Caki2 (cell line): ENCODE measurements at places on chromosomes 16 and 17. TPM values are rescaled to one million over a fixed set of nuclear protein-coding genes. Genes with fewer than 3 reads are reported as not detected.

DNA sequence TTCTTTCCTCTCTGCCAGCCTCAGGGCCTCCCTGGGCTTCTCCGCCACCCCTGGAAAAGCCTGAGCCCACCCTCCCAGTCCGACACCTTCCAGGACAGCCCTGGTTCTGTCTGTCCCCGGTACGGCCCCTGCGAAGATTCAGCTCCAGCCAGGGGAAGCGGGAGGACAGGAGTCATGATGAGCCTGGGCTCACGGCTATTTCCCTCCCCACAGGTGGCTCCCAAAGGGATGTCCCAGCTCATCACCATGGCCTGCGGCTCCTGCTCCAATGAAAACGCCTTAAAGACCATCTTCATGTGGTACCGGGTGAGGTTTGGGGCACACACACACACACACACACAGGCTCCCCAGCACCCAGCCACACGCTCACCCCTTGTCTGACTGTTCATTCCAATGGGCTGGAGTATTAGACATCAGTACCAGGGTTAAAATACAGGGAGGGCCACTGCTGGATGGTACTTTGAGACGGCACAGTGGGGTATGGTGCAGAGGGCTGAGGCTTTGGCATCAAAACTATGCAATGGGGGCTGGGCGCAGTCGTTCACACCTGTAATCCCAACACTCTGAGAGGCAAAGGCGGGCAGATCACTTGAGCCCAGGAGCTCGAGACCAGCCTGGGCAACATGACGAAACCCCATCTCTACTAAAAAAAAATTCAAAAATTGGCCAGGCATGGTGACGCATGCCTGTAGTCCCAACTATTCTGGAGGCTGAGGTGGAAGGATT, 32.8 kb downstream of the TMEM186 start:
- no peak for DNase-seq

GRCh38 chr17:48724251-48725003, 1.4 kb downstream of the PRAC2 start:
- peak; percentile 35 for DNase-seq

GRCh38 chr17:71176928-71177443, 943.8 kb upstream of the SOX9 start:
- no peak for DNase-seq

DNA sequence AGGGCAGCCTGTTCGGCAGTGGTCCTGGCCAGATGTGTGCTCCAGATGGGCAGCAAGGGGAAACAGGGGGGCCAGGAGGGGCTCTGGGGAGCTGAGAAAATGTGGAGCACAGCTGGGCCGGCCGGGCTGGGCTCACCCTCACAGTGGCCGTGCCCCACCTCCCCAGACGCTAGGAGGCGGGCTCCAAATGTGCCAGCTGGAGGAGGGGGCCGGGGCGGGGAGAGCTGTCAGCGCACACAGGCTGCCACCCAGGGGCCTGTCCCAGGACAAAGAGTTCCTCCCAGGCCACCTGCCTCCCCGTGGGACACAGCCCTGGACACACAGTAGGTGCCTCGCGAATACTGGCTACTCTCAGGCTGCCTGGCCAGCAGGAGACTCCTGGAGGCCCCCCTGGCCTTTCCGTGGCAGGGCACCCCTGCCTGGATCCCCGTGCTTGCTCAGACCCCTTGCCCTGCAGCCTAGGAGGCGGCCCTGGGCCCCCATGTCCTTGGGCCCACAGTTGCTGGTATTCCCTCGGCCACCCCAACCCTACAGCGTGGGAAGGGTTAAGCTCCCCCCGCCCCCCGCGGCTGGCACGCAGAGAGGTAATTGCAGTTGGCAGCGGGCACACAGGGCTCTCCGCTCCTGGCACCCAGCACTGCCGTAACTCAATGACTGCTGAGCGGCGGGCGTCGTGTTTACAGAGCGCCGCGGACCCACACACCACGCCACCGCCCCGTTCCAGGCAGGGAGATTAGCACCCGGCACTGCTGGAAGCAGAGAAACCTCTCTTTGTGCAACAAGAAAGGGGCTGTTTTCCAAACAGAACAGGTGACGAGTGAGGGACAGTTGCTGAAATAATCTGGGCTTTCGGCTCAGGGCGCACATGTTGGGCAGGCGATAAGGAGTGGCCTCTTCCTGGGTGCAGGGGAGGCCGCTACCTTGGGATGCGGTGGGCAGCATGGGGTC, 32.2 kb downstream of the BAHCC1 start:
- DNase-seq: no peak

GRCh38 chr17:81667754-81668153, 1.2 kb downstream of the CCDC137 start:
- DNase-seq: no peak

- no peak for DNase-seq
Measured at GRCh38 chr16:64964126-64964540, 157.7 kb downstream of the CDH11 start.

DNA sequence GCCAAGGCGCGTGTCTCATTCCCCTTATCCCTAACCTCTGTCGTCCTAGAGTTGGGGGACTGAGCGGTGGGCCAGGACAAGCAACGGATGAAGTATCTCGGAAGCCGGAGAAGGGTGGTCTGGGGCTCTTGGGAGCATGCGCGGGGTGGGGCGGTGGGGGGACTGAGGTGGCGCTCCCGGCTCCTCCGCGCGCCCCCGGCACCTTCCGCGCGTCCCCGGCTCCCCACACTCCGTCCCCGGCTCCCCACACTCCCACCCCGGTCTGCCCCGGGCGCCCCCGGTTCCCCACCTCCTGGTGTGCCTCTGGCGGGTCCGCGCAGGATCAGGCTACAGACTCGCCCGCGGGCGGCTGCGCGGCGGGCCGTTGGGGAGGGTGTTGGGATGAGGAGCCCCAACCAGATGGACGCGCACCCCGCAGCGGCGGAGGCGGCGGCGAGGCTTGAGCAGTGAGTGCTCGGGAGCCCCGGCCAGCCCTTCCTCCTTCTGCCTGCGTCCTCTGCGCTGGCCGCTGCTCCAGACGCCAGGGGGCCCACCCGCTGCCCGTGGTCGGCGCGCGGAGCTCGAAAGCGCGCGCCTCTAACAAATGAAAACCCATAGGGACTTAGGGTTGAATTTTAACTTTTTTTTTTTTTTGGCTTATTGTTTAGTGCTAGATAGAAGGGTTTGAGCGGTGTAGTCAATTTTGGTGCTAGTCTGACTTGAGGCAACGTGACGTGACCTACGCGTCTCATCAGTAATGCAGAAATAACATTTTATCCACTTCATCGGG, 5.6 kb upstream of the CRYM start:
- peak; percentile 34 for DNase-seq

GRCh38 chr17:1202291-1202690, 22.5 kb upstream of the ABR start:
- DNase-seq: no peak

GRCh38 chr17:69043098-69043734, 17.5 kb downstream of the ABCA9 start:
- DNase-seq: no peak

- no peak for DNase-seq
Measured at GRCh38 chr17:57050306-57050705, 34.7 kb upstream of the AKAP1 start.

GRCh38 chr16:1044460-1045309, 27.9 kb upstream of the SSTR5 start:
- DNase-seq: no peak

DNA sequence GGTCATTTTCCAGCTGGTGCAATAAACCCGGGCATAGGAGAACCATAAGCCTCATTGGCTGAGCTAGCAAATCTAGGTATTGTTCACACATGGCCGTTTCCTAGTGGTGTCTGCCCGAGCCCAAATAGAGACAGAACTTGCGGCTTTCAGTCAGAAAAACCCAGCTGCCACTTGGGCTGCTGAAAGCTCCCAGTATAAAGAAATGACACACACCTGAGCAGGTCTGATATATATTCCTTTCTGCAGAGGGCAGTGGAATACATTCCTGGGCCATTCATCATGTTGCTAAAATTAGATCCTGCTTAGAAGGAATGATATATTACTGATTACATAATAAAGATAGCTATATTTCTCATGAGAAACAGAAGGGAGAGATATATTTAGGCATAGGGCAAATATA, 83.9 kb upstream of the IRX5 start:
- DNase-seq: peak; percentile 58

DNA sequence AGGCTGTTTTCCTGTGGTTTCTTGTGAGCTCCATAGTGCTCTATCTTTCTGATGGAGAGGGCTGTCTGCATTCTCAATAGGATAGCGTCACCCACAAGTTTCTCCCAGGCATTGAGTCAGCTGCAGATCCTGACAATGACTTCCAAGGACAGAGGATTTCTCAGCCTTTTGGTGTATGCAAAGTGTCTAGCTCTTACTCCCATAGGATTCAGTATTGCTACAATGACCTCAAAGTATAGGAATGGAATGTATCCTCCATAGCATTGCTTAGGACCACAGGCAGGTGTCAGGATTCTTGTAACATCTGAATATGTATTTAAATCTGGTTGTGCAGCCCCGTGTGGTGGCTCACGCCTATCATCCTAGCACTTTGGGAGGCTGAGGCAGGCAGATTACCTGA, 32.3 kb downstream of the SMIM36 start:
- no peak for DNase-seq

- no peak for DNase-seq
Measured at GRCh38 chr17:9095390-9095789, 74.1 kb downstream of the NTN1 start.

DNA sequence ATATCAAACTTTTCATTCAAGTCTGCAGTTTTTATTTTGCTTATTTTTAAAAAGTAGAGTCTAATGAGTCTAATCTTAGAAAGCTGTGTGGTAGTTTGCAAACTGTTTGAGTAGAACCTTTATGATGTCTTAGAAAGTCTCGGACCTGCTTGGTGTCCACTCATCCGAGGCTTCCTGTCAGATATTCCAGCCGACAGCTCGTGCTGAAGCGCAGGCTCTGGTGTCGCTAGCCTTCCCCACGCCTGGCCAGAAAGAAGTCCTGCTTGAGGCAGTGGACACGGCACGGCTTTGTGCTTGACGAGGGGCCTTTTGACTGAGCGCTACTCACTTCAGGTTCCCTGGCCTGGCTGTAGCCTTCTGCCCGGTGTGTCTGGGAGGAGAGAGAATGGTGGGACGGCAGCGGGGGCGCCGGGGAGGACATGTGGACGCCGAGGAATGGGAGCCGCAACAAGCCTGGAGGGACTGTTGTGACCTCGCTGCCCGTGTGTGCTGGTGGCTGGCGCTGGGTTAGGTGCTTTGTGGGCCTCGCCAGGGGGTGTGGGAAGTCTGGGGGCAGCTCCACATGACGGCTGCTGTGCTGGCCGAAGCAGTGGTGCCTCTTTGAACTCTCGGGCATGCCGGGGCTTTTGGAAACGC, 33.5 kb downstream of the BANP start:
- no peak for DNase-seq

DNA sequence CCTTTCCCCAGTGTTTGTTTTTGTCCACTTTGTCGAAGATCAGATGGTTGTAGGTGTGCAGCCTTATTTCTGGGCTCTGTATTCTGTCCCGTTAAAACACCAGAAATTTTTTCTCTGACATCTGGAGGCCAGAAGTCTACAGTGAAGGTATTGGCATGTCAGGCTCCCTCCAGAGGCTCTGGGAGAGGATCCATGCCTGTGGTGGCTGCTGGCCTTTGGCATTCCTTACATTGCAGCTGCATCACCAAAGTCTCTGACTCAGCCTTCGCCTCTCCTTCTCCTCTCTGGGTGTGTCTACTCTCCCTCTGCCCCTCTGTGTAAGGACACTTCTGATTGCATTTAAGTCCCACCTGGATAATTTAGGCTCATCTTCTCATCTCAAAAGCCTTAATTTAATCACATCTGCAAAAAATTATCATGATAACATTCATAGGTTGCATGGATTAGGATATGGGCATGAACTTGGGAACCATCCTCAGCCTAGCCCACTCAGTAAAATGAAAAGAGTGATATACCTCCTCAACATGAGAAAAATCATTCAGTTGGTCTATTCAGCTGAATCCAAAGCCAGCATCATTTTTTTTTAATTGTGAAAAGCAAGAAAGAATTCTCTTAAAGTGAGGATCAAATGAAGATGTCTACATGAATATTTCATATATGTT, 78.0 kb downstream of the MAP2K6 start:
- peak; percentile 62 for DNase-seq

GRCh38 chr17:66676421-66676820, 158.5 kb upstream of the CACNG5 start:
- peak; percentile 71 for DNase-seq

DNA sequence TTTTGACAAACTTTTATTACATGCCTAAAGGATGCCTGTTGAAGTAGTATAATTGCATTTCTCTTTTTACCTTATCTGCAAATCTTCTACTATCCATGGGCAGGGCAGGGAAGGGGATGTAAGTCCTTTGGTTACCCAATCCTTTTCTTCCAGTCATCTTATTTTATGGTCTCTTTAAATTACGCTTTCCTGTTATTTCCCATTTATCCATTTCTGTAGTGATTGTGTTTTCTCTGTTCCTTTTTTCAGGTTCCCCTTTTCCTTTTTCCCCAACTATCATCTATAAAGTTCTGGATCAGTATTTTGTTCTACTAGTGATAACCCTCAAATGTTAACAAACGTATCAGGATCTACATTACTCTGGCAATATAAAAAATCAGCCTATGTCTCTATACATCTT, 3.3 kb upstream of the ABCA9 start:
- no peak for DNase-seq

- DNase-seq: peak; percentile 45
Measured at GRCh38 chr17:35747540-35748017, 5.5 kb downstream of the GAS2L2 start.

GRCh38 chr17:17889922-17890321, 53.1 kb upstream of the SREBF1 start:
- DNase-seq: no peak

The MYLK3 gene
- 0.06 TPM in 1 of 2 replicates, not detected in the other for total RNA-seq

The C16orf54 gene
- not detected in 2 replicates for total RNA-seq

The SPATA22 gene
- not detected in 2 replicates for total RNA-seq

The TBC1D3K gene
- not detected in 2 replicates for total RNA-seq

The WNT3 gene
- 4.0 and 4.5 TPM in 2 replicates for total RNA-seq

The OTOA gene
- not detected in 2 replicates for total RNA-seq

The GRIN2A gene
- not detected in 2 replicates for total RNA-seq

The SAMD14 gene
- 0.07 and 0.26 TPM in 2 replicates for total RNA-seq

The TBC1D26 gene
- not detected in 2 replicates for total RNA-seq

The ABCC11 gene
- 0.61 TPM in 1 of 2 replicates, not detected in the other for total RNA-seq

The CACNG4 gene
- total RNA-seq: not detected in 2 replicates

The VAT1L gene
- not detected in 2 replicates for total RNA-seq

The SRCIN1 gene
- 2.3 and 5.5 TPM in 2 replicates for total RNA-seq

The CD19 gene
- total RNA-seq: 0.37 and 4.2 TPM in 2 replicates

The SLC12A3 gene
- total RNA-seq: not detected in 2 replicates

The METTL16 gene
- total RNA-seq: 22.8 and 25.4 TPM in 2 replicates

The NGFR gene
- 0.91 and 5.1 TPM in 2 replicates for total RNA-seq
